Urinary bladder (tissue), 4 donors: ENCODE measurements at places on chromosomes 12 and 14. TPM values are rescaled to one million over a fixed set of nuclear protein-coding genes. Genes with fewer than 3 reads are reported as not detected.

Gene RPS6KA5
- 13.4 TPM for polyA plus RNA-seq

Gene ENDOU
- polyA plus RNA-seq: 1.4 TPM

Gene KERA
- polyA plus RNA-seq: 0.09 TPM

Gene BCL2L14
- 0.63 TPM for polyA plus RNA-seq

Gene SSPN
- 50.2 TPM for polyA plus RNA-seq

Gene SERPINA9
- not detected for polyA plus RNA-seq

Gene NKX2-1
- polyA plus RNA-seq: not detected

Gene SLC7A7
- 12.8 TPM for polyA plus RNA-seq

Gene LALBA
- not detected for polyA plus RNA-seq

Gene GALNT16
- polyA plus RNA-seq: 3.7 TPM

Gene NID2
- 12.5 TPM for polyA plus RNA-seq

Gene HOXC12
- 0.04 TPM for polyA plus RNA-seq

Gene ESPL1
- polyA plus RNA-seq: 0.33 TPM

Gene ZNF705A
- polyA plus RNA-seq: not detected

Gene SLC25A47
- polyA plus RNA-seq: 0.08 TPM

Gene LTBR
- 126 TPM for polyA plus RNA-seq

Gene SIX6
- polyA plus RNA-seq: not detected

Gene RNF212B
- 0.41 TPM for polyA plus RNA-seq

Gene CMKLR1
- polyA plus RNA-seq: 6.4 TPM

Gene CISTR
- polyA plus RNA-seq: not detected

Gene PRB4
- polyA plus RNA-seq: not detected

Gene BIN2
- 3.4 TPM for polyA plus RNA-seq

Gene LRRC9
- polyA plus RNA-seq: 0.01 TPM

Gene OR4K2
- not detected for polyA plus RNA-seq

Gene KRT82
- polyA plus RNA-seq: 0.06 TPM

Gene FERMT2
- 216 TPM for polyA plus RNA-seq

Gene ATP23
- polyA plus RNA-seq: 16.1 TPM

Gene RTN1
- 6.3 TPM for polyA plus RNA-seq

Gene MFAP5
- polyA plus RNA-seq: 110 TPM
